ENCODE measurements at places on chromosomes 2 and 18.

DNA sequence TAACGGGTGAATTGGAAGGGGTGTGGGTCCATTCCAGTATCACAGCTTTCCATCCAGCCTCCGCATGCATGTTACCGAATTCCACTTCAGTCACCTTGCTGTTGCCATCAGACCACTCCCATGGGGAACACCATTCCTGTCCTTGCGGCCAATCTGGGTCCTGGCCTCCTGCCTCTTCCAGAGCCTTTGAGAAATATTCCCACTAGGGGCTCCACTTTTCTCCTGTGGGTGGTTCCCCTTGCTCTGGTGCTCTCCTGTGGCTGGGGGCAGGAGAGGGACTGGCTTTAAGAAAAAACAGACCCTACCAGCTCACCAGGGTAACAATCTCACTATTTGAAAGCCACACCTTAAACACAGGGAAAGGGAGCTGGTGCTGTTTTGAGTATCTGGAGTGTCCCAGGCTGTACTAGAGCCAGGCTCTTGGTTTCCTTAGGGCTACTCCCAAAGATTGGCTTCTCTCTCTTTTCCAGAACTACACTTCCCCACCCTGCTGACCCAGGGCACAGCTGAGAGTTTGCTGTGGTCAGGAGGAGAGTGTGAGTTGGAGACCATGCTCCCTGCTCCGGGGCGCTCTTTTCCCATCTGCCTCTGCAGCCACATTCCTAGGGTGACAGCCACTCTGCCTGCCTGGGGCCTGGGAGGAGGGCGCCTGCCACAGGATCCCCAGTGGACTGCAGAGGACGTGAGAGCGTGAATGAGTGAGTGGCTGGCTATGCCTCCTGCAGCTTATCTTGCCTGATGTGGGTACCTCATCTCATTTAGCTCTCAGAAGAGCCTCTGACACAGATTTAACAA lies 460.8 kb upstream of the HS6ST1 start:
- no peak for DNase-seq

DNA sequence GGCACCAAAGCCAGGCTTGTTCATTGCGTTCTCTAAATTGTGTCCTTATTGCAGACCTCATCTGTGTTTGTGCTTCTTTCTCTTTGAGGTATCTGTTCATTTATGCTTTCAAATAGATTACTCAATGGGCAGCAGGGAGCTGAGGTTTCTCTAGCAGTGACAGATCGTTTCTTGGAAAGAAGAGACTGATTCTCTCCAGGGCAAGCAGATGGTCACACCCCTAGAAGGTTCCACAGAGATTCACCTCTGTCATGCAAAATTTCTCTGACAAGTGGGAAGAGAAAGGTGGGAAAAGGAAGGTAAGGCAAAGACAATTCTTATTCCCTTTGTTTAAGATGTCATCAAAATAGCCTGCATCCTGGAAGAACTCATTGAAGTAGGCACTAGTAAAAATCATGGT lies 14.0 kb downstream of the DLGAP1 start:
- DNase-seq, result no peak

DNA sequence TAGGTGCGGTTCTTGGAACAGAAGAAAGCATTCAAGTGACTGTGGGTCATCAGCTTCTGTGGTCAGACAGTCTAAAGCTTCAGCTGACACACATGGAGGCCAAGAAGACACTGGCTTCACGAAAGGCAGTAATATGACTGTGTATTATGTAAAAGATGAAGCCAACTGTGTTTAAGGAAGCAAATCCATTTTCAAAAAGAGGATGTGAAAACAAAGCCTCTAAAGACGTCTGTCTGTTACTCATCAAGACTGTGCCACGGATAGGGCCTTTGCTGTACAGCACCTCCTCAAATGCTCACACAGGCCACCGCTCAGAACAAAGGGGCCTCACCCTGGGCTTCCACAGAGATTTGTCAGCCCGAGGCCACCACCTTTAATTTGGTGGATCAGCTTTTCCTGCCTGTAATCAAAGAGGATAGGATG lies 21.1 kb upstream of the TMEM163 start:
- DNase-seq, result no peak

DNA sequence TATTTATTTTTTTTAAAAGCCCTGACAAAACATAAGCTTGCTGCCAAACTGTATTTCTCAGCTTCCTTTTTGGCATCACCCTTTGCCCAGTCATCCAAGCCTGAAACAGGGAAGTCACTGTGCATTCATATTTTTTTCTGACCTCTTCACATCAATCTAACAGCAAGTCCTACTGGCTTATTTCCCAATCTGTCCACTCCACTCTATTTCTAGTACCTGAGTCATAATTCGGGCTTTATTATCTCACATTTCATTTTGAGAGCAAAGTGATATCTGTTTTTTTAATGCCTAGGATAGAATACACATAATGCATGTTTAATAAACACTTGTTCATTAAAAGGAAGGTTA lies 5.1 kb downstream of the HNMT start:
- no peak for DNase-seq

GRCh38 chr18:24791751-24792545 lies 331.5 kb downstream of the HRH4 start:
- DNase-seq, result no peak

DNA sequence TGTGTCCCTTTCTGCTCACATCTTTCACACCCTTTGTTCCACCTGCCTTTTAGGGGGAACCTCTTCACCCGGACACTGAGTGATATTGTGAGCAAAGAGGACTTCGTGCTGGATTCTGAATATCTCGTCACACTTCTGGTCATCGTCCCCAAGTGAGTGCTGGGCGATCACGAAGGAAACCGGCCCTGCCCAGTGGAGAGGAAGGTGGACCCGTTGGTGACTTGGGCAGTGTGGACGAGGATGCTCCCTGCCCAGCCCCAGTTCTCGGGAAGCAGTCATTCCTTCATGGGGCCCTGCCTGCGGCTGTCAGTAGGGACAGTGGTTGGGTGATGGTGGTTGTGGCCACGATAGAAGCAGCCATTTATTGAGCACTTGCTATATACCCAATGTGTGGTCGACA lies 40.8 kb downstream of the PDIA6 start:
- DNase-seq, result no peak

DNA sequence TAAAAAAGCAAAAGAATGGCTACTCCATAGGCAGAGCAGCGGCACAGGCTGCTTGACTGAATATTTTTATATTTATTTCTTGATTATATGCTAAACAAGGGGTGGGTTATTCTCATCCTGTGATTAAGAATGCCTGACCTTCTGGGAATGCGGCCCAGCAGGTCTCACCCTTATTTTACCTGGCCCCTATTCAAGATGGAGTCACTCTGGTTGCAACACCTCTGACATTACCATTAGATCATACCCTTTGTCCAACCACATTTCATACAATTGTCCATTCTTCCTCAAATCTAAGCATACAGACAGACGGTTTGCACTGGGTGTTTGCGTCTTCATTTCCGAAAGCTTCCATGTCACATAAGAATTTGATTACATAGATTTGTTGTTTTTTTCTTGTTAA lies 168.2 kb downstream of the GALNT1 start:
- no peak for DNase-seq

DNA sequence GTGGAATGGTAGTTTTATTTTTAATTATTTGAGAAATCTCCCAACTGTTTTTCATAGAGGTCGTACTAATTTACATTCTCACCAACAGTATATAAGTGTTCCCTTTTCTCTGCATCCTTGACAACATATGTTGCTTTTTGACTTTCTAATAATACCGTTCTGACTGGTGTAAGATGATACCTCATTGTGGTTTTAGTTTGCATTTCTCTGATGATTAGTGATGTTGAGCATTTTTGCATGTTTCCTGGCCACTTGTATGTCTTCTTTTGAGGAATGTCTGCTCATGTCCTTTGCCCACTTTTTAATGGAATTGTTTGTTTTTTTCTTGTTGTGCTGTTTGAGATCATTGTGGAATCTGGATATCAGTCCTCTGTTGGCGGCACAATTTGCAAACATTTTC lies 242.5 kb downstream of the ZNF521 start:
- DNase-seq, result no peak

DNA sequence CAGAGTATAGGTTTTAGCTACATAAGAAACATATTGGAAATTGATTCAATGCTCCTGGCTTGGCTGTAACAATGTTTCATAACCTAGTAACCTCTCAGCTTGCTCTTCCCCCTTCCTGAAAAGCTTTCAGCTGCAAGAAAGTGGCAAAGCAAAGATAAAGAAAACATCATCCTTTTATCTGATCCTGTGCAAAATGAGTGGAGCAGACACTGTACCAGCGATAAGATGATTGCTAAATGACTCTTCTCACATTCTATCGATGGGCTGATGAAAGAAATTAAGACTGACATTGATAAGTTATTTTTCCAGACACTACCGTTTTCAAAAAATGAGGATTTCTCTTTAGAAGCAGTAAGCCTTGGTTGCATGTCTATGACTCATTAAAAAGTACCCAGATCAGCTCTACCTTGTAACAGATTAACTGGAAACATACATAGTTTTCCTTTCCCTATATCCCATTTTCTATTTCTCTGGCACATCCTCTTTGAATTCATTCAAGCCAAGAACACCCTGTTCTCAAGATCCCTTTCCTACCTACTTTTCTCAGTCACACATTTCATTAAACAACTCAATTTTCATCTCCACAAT lies 87.1 kb upstream of the LYPD1 start:
- DNase-seq, result no peak

- DNase-seq, result no peak
Observed at GRCh38 chr2:191638079-191638801, 39.7 kb upstream of the NABP1 start.

GRCh38 chr2:215614296-215614695 lies 178.4 kb upstream of the FN1 start:
- no peak for DNase-seq

DNA sequence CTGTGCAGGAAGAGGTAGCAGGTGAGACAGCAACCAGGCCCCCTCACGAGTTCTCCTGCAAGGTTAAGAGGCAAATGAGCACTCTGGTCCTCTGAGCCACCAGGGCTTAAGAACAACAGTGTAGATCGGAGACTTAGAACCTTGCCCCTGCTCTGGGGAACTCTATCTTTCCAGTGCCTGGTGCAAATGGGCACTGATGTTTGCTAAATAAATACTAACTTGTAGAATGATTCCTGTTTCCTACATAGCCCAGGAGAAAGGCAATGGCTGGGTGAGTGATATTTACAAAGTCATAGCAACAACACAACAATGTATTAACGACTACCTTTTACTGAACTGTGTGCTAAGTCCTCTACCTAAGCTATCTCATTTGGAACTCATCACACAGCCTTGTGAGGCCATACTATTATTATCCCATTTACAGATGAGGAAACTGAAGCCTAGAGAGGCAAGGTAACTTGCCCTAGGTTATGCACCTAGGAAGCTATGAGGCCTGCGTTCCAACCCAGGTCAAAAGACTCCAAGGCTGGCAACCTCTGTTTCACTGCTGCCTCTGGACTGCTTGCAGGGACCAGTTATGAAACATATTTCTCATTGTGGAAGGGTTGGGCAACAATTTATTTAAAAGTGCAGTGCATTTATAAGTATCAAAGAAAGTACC lies 4.3 kb downstream of the ATP8B1 start:
- no peak for DNase-seq

DNA sequence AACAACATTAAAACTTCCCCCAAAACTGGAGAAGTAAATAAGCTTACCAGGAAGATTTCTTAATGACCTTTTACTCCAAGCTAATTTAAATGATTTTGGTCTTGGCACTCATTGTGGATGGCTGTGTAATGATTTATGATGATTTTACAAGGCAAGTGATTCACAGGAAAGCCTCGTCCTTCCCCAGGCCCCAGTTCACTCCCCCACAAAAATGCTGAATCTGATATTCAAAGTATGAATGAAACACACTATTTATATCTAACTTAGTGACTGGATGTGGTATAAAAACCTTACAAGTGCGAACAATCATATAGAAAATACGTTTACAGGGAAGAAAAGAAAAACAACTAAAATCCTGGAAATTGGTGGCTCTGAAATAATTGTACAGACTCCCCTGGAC lies 49.8 kb downstream of the ZNF516 start:
- no peak for DNase-seq

DNA sequence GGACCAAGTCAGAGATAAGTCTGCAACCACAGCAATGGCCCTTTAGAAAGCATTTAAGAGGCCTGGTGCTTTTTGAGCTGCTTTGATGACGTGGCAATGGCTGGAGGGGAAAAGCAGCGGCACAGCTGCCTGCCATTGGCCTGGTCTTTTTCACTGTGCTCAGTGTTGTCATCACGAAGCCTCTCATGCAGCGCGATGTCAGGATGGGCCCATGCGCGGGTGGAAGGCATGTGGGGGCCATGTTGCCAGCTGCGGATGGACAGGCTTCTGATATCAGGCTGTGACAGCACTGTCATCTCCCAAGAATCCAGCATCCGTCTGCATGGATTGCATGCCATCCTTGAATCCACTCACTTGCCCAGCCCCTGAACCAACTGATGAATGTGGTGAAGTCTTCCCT lies 204.5 kb downstream of the ACKR3 start:
- no peak for DNase-seq

DNA sequence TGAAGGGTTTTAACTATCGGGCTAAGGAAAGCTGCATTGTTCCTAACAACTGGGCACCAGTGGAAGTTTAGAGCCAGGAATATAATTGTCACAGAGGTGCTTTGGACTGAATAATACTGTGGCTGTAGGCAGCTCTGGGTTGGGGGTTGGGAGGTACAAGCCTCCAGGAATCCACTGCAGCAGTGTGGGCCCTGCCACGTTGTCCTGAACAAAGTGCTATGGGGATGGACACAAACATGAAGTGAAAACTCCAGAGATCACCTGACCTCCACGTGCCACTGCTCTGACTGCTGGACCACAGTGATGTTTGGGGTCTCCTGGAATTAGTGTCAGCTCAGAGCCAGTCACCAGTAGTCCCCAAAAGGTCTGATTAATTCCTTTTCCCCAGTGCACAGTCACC lies 110.9 kb downstream of the BCL2 start:
- DNase-seq, result no peak

- no peak for DNase-seq
Observed at GRCh38 chr2:33126958-33127357, 180.2 kb downstream of the LTBP1 start.

DNA sequence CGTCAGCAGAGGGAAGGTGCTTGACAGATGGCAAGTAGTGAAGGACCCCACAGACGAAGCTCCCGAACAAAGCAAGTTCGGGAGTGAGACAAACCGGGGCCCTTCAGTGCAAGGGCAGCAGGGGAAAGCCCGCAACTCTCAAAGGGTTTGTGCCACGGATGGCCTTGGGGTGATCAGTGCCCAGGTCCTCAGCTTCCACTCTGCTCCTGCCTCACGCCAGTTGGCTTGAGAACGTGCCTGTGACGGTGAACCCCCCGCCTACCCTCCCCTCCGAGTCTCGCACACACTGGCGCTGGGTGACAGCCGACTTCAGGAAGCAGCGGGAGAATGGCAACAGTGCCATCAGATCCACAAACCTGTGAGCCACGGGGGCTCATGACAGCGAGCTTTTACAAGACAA lies 56.8 kb upstream of the SALL3 start:
- no peak for DNase-seq

- DNase-seq, result no peak
Observed at GRCh38 chr2:235770909-235771820, 277.3 kb downstream of the AGAP1 start.

DNA sequence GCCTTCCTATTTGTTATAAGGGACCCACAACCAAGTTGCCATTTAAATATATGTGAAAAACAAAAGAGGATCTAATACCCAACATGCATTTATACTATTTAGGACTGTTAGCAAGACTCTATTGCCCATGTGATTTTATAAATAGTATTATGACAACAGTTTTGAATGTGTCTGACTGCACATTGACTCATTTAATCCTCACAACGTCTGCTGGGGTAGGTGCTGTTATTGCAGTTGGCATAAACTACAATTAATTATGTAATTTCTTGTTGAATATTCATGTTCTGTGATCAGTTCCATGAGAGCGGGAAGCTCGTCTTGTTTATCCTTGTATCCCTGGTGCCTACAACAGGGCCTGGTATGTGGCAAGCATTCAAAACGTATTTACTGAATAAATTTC lies 53.7 kb downstream of the SH2D6 start:
- DNase-seq, result no peak

GRCh38 chr2:233679196-233679595 lies 2.5 kb upstream of the UGT1A7 start:
- no peak for DNase-seq

All from activated CD8-positive, alpha-beta memory T cell treated with anti-CD3 and anti-CD28 coated beads for 1 hour (primary cell).